NCI-H1417 treated with DMSO at 0.1 percent for 48 hours (cell line): ENCODE measurements at places on chromosomes 7 and 10.

DNA sequence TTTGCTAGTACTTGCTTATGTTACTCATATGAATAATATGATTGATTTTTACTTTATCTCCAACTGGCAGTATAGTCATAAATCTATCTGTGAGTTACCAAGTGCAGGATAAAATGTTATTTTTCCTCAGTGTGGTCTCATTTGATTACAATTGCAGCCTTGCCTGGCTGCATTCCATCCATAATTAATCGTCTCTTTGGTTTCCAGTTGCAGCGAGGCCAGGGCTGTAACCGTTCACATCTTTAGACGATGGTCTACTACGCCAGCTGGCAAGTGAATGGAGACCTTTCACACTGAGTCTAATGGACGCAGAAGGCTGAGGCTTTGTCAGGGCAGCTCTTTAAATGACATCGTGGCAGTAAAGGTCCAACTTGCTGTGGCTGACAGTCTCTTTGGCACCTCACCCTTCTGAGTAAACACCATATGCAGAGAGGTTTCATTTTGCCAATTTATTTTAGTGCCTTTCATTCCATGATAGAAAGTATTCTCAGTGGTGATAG lies 84.0 kb downstream of the ARL4A start:
- DNase-seq, result peak; percentile 26

DNA sequence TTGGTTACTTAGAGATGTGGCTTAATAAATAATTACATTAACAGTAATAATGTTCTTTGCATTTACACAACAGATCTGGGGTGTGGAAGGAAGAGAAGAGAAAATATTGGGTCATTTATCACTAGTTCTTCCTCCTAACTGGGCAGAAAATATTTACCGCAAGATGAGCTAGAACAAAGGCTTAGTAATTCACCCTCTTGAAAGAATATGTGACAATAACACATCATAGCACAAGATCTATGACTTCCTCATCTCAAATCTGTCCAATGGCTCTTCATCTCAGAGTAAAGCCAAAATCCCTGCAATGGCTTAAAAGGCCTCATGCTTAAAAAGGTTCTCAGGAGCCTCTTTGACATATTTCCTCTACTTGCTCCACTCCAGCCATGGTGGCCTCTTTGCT lies 178.6 kb downstream of the ZNF438 start:
- no peak for DNase-seq

DNA sequence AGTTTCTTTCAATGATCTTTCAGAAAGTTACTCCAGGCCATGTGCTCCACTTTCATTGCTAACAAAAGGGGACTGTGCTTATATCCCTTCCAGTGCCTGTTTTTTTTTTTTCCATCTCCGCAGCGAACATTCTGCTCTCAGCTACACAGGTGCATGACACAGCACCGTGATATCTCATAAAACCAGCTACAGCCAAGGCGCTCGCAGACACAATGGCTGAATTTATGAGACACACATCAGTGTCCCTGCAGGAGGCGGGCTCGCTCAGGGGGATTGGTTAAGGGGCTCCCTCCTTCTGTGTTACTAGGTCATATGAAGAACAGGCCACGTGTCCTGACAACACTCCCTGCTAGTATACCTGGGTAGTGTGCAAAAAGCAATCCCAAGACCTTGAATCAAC lies 245.5 kb downstream of the SKAP2 start:
- DNase-seq, result no peak

DNA sequence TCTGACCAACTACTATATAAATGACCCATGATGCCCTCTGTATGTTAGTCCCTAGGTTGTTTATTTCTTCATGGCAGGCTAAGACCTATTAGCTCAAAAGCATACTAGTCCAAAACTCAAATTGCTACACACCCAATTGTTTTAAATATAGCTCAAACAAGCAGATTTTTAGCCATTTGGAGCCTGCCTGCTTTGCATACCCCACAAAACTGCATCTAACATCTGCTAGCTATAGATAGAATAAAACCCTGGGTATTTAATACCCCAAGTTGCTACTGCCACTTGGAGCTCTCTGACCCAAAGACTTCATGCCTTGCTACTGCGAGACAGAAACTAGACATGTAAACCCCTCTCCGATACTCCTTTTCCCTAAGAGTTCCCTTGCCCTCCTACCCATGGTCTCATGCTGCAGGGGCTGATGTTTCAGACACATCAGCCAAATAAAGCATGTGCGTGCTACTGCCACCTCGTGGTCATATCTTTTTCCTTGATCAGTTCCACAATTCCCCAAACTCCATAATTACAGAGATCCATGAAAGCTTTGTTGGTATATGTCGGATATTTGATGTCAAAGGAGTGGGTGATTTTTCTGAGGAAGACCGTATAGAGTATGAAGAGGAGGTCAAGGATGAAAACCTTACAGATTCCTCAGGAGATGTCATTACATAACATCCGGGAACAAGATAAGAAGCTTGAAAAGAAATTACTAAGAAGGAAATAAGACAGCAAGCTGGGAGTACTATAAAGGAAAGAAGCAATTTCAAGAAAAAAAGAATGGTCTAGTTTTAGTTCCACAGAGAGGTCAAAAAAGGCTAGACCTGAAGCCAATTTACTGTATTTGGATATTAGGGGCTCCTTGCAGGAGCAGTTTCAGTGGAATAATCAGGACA lies 386.6 kb downstream of the SH2D4B start:
- no peak for DNase-seq

DNA sequence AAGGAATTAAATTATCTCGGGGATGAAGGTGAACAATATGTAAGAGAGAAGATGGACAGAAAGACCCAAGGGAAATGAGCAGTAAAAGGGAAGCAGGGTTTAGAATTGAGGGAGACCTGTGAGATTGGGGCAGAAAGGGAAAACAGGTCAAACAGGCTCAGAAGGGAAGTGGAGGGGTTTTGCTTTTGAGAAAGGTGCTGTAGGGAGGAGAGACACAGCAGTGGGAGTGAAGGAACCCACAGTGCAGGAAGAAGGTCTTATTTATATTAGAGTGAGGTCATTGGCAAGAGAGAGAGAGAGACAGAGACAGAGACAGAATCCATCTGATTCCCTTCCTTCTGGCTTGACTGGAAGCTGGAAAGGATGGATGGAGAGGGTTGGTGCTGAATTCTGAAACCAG lies 3.5 kb upstream of the TCAF1 start:
- no peak for DNase-seq

DNA sequence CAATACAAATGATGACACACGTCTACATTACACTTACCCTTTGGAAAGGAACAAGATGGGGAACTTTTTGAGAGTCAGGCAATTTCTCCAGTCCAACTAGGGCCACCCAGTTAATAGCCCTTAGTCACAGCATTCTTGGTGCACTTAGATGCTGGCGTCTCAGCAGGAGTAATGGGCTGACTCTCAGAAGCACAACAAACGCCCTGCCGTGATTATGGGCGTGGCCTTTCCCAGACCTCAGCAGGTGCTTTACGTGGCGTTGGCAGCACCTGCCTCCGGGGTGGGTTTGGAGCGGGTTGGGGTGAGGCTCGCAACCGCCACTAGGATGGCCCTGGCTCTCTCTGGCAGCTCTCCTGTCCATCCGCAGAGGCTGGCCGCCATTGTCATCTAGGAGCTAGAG lies 147.6 kb upstream of the SHH start:
- DNase-seq, result peak; percentile 22

- DNase-seq, result no peak
These were observed 179.3 kb downstream of the HECW1 start for GRCh38 chr7:43291789-43292188.

GRCh38 chr7:84547331-84547730 lies 352.7 kb upstream of the SEMA3A start:
- no peak for DNase-seq

- DNase-seq, result no peak
These were observed 62.3 kb upstream of the CTBP2 start for GRCh38 chr10:125222515-125223308.

DNA sequence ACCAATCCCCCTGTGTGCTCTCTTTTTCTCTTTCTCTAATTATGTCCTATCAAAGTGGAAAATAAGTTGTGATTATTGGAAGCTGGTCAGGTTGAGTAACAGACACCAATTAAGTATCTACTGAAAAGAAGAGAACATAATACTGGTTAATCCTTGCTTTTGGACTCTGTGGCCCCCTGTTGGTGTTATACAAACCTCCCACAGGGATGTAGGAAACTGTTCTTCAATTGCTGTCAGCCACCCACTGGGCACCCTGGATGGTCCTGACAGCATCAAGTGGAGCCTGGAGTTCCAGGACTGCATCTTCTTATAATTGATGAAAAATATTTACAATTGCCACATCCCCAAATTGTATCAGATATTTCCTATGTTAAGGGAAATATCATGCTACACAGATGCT lies 939.7 kb downstream of the KCNMA1 start:
- no peak for DNase-seq

GRCh38 chr7:155935726-155936125 lies 123.5 kb upstream of the SHH start:
- no peak for DNase-seq

GRCh38 chr10:50972591-50972990 lies 87.2 kb upstream of the A1CF start:
- no peak for DNase-seq

DNA sequence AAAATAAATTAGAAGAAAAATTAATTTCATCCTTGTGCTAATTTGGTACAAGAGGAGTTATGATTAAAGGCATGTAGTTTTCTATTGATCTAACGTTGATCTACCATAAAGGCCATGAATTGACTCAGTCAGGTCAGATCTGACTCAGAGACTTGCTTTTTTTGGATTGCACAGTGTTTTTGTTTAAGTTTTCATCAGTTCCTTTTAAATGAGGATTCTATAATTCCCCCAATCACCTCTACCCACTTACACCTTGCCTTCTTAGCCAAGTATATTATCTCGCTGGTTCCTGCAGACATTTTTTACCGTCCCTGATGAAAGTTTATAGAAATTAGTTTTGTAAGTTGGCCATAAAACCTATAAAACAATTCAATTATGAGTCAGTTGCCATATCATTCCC lies 132.4 kb upstream of the PALS2 start:
- no peak for DNase-seq

DNA sequence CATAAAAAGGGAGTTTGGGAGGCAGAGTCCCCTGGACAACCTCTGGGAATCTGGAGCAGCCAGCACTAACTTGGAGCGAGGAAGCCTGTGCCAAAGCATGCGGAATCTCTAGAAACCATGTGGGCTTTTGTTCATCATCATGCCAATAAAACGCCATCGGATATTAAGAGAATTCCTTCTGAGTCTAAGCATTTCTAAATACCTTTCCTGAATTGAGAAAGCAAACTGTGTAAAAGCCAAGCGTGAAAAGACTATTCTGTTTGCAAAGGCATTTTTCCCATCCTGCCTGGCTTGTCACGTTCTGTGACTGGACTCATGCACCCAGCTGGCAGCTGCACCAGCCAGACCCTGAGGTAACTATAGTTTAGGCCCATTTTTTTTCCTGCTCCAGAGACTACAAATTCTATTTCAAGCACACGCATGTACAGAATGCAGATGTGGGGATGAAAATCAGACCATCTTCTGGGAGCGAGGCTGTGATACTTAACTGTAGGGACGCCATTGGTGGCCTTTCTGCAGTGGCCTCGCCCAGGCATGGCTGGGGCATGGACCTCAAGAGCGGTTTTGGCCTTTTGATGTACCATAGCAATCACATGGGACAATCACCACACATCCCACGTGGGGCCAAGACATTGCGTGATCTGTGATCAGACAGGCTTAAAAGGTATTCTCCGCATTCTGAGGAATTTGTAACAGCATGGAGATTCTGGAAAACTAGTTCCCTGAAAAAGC lies 218.9 kb downstream of the KIAA1217 start:
- no peak for DNase-seq

GRCh38 chr7:120654241-120654640 lies 203.7 kb downstream of the TSPAN12 start:
- no peak for DNase-seq

- no peak for DNase-seq
These were observed 17.4 kb upstream of the CYP3A7 start for GRCh38 chr7:99752356-99752755.

DNA sequence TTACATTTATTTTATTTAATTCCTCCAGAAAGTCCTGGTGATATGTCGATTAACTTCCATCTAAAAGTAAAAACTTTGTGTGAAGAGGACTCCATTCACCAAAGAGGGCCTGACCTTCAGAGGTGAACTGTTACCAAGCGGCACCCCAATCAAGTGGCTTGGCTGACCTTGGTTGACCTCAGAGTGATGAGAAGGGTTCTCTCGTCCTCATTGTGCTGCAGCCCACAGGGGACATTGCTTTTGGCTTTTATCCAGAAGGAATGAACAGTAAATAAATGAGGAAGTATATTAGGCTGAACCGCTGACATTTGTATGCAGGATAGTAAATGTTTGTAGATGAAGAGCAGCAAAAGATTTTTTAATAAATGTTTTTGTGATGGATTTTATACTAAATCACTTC lies 172.4 kb upstream of the MKI67 start:
- DNase-seq, result no peak

DNA sequence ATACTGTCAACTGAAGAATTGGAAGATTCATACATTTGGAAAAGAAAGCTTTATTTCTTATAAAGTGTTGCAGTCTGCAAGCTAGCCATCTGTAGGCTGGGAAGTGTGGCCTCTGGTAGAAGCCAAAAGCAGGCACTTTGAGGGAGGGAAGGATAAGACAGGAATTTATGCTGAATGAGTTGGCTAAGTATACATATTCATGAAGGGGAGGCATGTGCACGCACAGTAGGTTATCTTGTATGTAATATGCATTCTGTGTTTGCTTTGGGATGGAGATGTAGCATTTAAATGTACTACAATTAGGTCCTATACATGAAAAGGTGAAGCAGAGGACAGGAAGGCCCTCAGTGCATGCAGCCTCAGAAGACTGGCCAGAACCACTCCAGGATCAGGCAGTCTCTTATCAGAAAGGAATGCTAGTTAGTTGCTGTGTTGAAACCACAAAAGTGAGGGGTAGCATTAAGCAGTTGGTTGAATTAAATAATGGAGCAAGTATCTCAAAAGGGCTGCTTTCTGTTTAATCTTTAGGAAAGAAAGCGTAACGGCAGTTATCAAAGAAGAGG lies 40.9 kb downstream of the MYO3A start:
- DNase-seq, result no peak

DNA sequence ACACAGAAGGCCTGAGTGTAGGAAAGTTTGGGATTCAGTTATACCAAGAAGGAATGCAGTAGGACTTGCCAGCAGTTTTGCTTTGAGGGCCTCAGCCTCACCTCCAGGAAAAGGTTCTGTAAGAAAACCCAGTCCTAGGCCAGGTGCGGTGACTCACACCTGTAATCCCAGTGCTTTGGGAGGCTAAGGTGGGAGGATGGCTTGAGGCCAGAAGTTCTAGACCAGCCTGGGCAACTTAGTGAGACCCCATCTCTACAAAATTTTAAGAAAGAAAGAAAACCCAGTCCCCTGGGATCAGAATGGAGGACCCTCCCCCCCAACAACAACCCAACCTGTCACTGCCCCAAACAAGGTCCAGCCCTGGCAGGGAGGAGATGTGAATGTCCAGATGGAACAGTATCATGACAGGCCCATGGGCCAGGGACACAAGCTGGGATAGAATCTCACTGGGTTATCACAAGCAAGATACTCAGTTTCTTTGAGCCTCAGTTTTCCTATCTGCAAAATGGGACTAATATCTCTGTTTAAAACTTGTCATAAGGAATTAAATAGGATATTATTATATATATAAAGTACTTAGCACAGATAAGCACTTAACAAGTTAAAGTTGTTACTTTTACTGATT lies 68.7 kb downstream of the GTF2IRD1 start:
- no peak for DNase-seq

GRCh38 chr7:96499532-96499931 lies 177.6 kb upstream of the SLC25A13 start:
- DNase-seq, result no peak

GRCh38 chr7:77442636-77443035 lies 26.5 kb upstream of the GSAP start:
- DNase-seq, result no peak

GRCh38 chr7:143422033-143422432 lies 13.4 kb upstream of the EPHA1 start:
- no peak for DNase-seq
